ENCODE measurements at places on chromosomes 11 and 22. TPM values are rescaled to one million over a fixed set of nuclear protein-coding genes. Genes with fewer than 3 reads are reported as not detected.

Gene OSM
- not detected for total RNA-seq

Gene LRRC10B
- 0.85 TPM for total RNA-seq

Gene ST14
- 5.4 TPM for total RNA-seq

Gene DKK3
- 433 TPM for total RNA-seq

Gene WNT7B
- not detected for total RNA-seq

Gene FREY1
- total RNA-seq: not detected

Gene FAM180B
- not detected for total RNA-seq

Gene B4GALNT4
- total RNA-seq: not detected

Gene MRPL11
- total RNA-seq: 96.2 TPM

Gene ROBO4
- 51.5 TPM for total RNA-seq

Gene PIWIL4
- 4.5 TPM for total RNA-seq

Gene TUBA8
- not detected for total RNA-seq

Gene CTSF
- total RNA-seq: 98.8 TPM

Gene OR51B5
- total RNA-seq: not detected

Gene PLAAT4
- total RNA-seq: 1.1 TPM

Gene ANO1
- total RNA-seq: 244 TPM

Gene SLC37A2
- total RNA-seq: 1.5 TPM

Gene IL18
- total RNA-seq: 9.0 TPM

GRCh38 chr11:77035580-77035979 is 1.4 kb downstream of the B3GNT6 start:
- no peak for DNase-seq

DNA sequence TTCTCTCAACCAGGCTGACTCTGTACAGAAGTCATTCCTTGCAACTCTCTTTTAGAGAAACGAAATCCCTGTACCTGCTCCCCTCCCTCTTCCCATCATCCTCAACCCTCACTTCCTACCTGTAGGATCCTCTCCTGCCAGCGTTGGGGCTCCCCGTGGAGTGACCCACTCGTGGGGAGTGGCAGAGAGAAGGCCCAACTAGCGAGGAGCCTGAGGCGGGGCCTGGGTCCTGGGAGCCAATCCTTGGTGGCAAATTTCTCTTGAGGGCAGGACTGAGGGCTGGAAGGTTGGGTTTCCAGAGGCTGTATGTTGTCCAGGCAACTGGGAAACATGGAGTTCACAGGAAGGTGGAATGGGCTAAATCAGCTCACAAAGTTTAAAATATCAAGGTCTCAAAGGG is 10.4 kb downstream of the NHERF4 start:
- no peak for DNase-seq

DNA sequence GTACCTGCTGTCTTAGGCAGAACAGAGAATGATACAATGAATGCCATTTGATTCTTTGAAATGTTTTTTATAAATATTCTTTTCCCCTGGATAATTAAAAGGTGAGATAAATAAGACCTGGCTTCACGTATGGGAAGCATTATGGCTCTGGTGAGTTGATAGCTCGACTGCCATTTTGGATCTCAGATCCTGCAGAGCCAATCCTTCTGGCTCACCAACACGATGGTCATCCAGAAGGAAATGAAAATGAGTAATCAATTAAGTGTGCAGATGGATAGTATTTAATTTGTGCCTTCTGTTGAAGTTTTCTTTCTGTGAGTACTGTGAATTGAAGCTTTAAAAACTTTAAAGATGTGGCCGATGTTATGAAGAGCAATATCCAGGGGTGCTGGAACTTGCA is 2.7 kb downstream of the TNRC6B start:
- no peak for DNase-seq

DNA sequence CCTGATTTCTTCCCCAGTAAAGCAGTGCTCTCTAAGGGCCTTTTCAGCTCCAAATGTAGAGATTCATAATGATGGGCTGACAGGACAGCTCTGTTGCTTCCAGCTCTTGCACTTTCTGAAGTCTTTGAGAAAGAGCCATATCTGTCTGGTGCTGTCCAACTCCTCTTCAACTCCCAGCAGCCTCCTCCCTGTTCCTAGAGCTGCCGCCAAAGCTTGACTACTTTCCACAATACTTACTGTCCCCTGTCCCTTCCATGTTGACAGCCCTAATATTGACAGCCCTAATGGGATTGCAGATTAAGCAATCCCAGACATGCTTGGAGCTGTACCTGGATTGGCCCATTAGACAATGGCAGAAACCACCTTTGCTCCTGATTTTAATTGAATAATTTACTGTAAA is 29.6 kb downstream of the INSC start:
- no peak for DNase-seq

- DNase-seq: no peak
These were observed 36.3 kb downstream of the MRE11 start for GRCh38 chr11:94457118-94458029.

DNA sequence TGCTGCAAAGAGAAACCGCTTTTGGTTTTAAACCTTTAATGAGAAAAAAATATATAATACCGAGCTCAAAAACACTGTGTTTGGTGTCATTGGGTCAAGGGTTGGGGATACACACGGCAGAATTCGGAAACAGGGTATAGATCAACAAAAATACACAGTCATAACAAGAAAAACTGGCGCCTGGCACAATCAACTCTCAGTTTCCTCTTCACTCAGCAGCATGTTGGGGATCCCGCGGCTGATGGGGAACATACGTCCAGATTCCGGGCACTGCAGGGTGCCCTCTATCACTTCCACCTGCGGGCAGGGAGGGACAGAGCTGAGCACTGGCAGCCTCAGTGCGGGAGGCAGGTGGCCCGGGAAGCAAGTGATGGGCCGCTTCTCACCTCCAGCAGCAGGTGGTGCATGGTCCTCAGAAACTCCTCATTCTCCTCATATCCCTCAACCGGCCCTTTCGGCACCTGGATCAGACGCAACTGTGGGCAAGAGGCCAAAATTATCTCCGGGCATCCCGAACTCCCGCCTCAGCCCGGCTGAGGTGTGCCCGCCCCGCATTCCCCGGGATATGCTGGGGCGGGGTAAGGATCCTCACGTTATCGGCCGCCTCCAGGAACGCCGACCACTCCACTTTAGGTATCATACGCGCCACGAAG is 561 bp downstream of the TRMT112 start:
- DNase-seq: no peak

DNA sequence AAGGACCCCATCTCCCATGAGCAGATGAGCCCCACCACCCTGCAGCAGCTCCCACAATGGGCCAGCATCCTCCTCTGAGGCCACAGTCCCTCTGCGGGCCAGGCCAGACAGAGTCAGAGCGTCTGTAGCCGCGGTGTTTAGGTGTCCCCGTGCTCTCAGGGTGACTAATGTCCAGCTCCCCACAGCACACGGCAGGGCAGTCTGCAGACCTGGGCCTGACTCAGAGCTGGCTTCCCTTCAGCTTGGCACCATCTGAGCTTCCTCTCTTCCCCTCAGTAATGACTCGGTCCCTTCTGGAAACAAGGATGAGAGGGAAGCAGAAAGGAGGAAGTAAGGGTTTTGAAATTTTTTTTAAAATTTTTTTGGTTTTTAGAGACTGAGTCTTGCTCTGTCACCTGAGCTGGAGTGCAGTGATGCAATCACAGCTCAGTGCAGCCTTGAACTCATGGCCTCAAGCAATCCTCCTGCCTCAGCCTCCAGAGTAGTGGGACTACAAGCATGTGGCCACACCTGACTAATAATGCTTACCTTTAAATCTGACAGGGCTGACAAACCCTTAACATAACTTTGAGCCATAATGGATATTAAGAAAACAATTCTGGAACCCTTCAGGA is 28.5 kb downstream of the LRRC74B start:
- no peak for DNase-seq

GRCh38 chr11:85756401-85757200 is 54.3 kb downstream of the SYTL2 start:
- no peak for DNase-seq

DNA sequence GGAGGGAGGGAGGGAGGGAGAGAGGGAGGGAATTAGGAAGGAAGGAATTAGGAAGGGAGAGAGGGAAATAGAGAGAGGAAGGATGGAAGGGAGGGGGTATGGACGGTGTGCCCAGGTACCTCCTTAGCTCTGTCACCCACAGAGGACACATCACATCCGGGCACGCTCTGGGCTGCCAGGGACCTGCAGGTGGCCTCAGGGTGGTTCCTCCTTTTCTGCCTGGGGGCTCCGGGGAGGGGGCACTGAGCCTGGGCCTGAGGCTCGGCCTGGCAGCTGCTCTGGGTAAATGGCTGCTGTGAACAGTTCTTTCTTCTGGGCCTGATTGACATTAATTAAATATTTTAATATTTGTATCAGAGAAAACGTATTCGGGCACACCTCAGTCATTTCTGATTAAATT is 733.5 kb downstream of the BRD1 start:
- no peak for DNase-seq

- DNase-seq: no peak
These were observed 280.5 kb upstream of the NARS2 start for GRCh38 chr11:78855116-78855515.

DNA sequence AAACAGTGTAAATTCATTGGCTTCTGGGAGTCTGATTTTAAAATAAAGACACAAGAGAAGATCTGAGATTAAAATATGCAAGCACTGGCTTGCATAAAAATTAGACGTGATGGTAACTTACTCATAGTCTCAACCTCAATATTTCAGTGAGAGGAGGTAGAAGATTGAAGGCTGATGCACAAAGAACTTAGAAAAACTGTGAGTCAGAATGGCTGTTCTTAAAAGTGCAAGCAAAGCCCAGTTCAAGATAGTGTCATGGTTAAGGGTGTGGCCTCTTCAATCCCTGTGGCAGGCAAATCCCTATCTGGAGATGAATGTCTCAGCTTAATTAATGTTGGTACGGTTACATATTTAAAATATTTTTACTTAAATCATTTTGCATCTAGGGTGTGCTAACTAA is 33.6 kb upstream of the FIBIN start:
- DNase-seq: no peak

GRCh38 chr22:34934261-34934660 is 131.7 kb upstream of the ISX start:
- no peak for DNase-seq

DNA sequence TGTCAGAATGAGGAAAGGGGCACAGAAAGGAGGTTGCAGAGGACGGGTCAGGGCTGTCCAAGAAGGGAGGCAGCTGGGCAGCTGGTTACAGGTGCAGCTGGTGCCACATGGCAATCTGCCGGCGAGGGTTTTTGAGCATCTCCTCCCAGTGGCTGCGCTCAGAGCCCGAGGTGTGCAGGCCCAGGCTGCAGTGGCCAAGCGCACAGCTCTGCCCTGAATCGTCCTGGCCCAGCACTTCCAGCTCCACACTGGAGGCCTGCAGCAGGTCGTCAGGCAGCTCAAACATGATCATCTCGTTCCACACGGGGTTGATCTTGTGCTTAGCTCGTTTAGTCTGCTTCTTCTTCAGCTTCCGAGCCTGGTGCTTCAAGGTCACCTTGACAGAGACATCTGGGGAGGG is 42.2 kb downstream of the SYT13 start:
- no peak for DNase-seq

GRCh38 chr22:37999640-38000272 is 15.4 kb upstream of the SOX10 start:
- DNase-seq: peak; percentile 14

GRCh38 chr11:10674911-10675440 is 18.6 kb downstream of the IRAG1 start:
- DNase-seq: peak; percentile 51

DNA sequence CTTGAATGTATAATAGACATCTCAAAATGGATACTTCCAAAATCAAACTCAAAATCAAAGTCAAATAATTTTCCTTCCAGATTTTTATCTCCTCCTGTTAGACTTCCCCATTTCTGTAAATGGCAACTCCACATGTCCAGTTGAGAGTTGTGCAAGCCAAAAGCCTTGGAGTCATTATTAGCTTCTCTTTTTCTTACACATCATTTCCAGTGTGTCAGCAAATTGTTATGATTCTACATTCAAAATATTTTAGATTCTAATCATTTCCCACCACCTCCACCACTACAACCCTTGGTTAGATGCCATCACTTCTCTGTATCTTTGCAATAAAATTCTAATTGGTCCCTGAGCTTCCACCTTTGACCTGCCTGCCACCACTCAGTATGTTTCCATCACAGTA is 155.7 kb downstream of the CNTN5 start:
- DNase-seq: no peak

DNA sequence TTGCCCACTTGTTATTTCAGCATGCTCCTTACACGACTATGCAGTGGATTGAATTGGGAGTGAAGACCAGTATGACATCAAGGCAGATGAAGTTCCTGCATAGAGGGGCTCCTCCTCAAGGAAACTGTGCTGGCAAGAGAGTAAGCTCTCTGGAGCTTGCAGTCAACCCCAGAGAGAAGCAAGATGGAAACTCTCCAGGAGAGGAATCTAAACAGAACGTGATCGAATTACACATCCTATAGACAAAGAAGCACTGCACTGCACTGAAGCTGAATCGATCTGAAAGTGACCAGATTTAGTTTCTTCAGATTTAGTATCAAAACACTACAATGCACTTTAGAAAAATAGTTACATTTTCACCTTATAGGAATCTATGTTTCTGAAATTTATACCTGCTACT is 947.7 kb upstream of the TENM4 start:
- DNase-seq: no peak

- DNase-seq: no peak
These were observed 3.2 kb upstream of the SYT13 start for GRCh38 chr11:45289369-45289768.

- no peak for DNase-seq
These were observed 478.3 kb downstream of the KCNA4 start for GRCh38 chr11:29538339-29539036.

- DNase-seq: no peak
These were observed 5.2 kb downstream of the NUMA1 start for GRCh38 chr11:72075109-72075508.

GRCh38 chr11:113874581-113875233 is 665 bp downstream of the USP28 start:
- peak; percentile 67 for DNase-seq

- no peak for DNase-seq
These were observed 77.6 kb upstream of the SESN3 start for GRCh38 chr11:95308512-95309035.

DNA sequence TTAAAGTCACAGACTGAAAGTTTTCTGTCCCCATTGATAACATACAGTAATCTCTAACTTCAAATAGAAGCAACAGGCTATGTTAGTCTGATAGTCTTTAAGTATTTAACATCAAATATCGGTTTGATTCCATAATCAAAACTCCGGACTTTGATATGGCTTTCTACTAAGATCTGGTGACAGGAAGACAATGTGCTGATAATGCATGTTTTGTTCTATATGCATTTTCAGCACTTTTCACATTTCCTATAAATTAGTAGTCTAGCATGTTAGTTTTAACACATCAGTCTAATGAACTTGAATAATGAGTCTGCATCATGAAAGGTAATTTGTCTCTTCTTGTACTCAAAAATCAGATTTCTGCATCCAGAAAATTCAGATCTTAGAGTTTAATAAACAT is 252.7 kb downstream of the SBF2 start:
- DNase-seq: no peak

DNA sequence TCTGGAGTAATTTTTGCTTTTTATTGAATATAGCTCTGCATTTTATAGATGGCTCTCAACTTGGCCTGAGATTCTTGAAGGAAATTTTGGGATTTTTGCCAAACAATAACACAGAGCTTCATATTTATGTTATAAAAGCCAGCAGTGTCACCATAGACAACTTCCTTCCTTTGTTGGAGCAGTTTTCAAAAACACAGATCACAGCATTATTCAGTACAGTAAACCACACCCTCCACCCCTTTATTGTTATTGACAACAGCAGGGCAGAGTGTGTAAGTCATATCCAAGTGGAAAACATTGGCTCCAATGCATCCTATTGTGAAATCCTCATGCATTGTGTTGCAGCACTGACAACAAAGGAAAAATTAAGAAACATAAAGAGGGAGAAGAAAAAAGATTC is 62.6 kb upstream of the PRSS23 start:
- DNase-seq: no peak

GRCh38 chr11:45665206-45665932 is at the start of gene CHST1:
CHST1 (minus strand) TSS chr11:45665622; CDS start chr11:45650923, 14,699 bp downstream.
- DNase-seq: peak; percentile 85

- DNase-seq: no peak
These were observed 29.6 kb downstream of the GALNT18 start for GRCh38 chr11:11592146-11592684.
